Urinary bladder (tissue), 4 donors: ENCODE measurements at places on chromosomes 16 and 17. TPM values are rescaled to one million over a fixed set of nuclear protein-coding genes. Genes with fewer than 3 reads are reported as not detected.

CDIPT gene
- 179 TPM for polyA plus RNA-seq

KIFC3 gene
- polyA plus RNA-seq = 23.7 TPM

KRTAP2-2 gene
- not detected for polyA plus RNA-seq

HAS3 gene
- polyA plus RNA-seq = 13.0 TPM

ADPRM gene
- polyA plus RNA-seq = 9.9 TPM

UNKL gene
- 18.7 TPM for polyA plus RNA-seq

MPO gene
- 0.30 TPM for polyA plus RNA-seq

KCNJ18 gene
- not detected for polyA plus RNA-seq

MLKL gene
- 10.7 TPM for polyA plus RNA-seq
